HepG2 (cell line): ENCODE measurements at places on chromosomes 16 and 17.
A peak's percentile ranks its signal among the peaks of the same experiment; 100 is the strongest.

- DNase-seq: no peak
Observed at GRCh38 chr17:72064606-72065193, 56.1 kb upstream of the SOX9 start.

- no peak for DNase-seq
Observed at GRCh38 chr17:59292174-59292523, 39.3 kb upstream of the YPEL2 start.

DNA sequence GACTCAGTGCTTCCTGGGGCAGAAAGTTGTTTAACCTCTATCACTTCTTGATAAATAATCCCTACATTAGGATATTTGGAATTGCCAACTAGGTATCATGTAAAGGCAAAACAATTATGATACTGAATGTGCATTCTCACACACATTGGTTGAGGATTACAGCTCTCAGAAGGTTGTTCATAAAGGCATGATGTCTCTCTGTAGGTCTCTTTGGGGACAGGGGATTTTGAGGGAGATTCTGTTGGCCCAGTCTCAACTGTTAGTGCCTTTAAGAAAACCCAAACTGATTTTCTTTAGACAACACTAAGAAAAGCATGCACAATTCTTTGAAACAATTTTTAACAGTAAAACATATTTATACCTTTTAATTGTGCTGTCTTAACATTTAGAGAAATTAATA, 56.5 kb downstream of the GNAO1 start:
- DNase-seq: no peak

DNA sequence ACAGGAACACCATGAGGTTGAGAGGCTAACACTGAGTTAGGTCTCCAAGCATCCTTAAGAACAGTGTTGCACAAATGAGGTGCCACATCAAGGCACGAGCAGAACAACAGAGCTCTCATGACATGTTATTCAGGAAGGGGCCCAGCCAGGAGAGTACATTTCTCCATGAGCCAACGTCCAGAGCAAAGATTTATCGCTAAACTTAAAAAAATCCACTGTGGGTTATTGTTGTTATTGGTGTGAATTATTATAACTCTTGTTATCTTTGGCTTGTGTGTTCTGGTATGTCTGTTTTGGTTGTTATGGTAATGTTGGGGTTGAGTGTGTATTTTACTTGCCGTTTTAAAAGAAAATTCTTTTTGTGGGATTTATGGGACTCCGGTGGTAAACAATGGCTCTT, 68.9 kb upstream of the MSI2 start:
- DNase-seq: no peak

- DNase-seq: peak; percentile 69
Observed at GRCh38 chr16:86100205-86101136, 201.5 kb downstream of the IRF8 start.

DNA sequence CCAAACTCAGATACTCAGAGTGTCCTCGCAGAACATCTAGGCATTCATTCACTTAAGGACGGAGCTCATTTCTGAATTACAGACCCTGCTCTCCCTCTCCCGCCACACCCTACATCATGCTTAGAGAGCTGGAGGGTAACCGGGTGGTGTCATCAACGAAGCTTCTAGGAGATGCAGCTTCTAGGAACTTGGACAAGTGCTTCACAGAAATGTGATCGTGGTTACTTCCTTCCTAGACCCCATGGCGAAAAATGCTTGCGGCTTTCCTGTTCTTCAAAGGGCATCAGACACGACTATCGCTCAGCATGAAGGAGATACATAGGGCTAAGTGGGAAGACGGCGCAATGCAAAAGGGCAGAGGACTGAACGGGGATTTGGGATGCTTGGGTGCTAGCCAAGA, 126.8 kb downstream of the ZFHX3 start:
- no peak for DNase-seq

GRCh38 chr16:79250502-79251098, 349.9 kb downstream of the MAF start:
- DNase-seq: no peak

- peak; percentile 48 for DNase-seq
Observed at GRCh38 chr16:12089492-12090150, 113.1 kb downstream of the SNX29 start.

DNA sequence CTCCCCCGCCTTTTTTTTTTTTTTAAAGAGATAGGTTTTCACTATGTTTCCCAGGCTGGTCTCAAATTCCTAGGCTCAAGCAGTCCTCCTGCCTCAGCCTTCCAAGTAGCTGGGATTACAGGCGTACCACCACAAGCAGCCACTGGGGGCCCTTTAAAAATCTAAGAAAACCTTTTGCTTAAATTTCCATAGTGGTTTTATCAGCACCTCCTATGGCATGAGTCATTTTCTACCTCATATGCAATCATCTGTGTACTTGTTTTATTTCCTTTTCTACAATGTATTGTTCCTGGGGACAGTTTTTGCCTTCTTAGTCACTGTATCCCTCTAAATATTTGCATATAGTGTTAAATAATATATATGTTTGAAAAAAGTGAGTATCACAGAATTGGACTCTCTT, 29.2 kb downstream of the GNA13 start:
- peak; percentile 15 for DNase-seq

GRCh38 chr16:66510298-66510697, 39.6 kb downstream of the TK2 start:
- DNase-seq: no peak

GRCh38 chr17:9331279-9332131, 244.1 kb downstream of the STX8 start:
- DNase-seq: no peak

- DNase-seq: no peak
Observed at GRCh38 chr17:75806822-75807500, 22.4 kb downstream of the UNK start.

DNA sequence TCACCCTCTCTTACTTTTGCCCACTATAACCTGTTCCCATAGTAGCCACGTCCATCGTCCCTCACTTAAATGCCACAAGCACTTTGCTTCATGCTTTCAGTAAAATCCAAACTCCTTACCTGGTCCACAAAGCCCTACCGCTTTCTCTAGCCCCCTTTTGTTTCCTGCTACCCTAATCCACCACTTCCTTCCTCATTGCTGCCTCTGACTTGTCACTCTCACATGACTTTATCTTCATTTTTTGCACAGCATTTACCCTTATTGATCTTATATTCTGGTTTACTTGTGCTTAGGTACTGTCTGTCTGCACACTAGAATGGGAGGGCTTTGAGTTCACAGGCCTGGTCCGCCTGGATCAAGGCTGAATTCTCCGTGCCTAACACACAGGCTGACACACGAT, 340.0 kb downstream of the XYLT1 start:
- DNase-seq: no peak

DNA sequence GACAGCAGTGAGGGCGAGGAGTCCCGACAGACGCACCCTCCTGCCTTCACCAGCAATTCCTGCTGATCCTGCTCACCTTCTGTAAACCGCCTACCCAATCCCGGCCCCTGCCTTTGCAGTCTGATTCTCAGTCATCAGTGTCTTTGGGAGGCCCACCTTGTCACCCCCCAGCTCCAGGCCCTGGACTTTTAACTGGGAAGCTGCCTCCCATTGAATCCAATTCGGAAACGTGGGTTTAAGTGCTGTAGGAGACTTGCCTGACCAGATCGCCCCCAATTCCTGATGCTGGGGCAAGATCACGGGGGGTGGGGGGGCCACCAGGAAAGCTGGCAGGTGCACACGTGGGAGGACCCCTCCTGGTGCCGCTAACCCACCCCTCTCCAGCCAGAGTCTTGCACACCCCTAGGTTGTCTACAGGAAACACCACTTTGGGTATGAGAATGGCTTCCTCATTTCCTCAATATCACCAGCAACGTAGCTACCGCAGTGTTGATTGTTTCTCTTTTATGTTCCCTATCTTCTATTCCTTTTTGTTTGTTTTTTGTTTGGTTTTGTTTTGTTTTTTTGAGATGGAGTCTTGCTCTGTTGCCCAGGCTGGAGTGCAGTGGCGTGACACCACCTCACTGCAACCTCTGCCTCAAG, 46.6 kb upstream of the CMIP start:
- DNase-seq: no peak

DNA sequence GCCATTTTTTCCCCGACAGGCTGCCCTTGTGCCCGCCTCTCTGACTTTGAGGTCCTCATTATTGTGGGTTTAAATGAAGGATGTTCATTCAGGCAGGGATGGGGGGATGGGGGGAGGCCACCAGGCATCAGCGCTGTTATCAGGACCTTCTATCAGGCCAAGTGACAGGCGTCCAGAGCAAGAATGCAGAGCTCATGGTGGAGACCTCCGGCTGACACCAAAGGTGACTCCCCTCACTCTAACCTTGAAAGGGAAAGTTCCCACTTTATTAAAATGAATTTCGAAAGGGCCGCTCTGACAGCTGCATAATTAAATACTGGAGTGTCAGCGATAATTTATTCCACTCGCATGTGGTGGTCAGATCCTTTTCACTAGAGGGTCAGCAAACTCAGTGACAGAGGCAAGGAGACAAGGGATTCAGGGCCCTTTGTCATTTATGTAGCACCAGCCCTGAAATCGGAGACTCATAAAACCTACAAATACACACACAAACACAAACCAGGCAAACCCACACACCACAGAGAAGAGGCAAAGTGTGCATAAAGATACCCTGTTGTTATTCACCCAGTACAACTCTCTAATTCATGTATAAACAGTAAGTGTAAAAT, 436.0 kb downstream of the MAF start:
- DNase-seq: no peak

DNA sequence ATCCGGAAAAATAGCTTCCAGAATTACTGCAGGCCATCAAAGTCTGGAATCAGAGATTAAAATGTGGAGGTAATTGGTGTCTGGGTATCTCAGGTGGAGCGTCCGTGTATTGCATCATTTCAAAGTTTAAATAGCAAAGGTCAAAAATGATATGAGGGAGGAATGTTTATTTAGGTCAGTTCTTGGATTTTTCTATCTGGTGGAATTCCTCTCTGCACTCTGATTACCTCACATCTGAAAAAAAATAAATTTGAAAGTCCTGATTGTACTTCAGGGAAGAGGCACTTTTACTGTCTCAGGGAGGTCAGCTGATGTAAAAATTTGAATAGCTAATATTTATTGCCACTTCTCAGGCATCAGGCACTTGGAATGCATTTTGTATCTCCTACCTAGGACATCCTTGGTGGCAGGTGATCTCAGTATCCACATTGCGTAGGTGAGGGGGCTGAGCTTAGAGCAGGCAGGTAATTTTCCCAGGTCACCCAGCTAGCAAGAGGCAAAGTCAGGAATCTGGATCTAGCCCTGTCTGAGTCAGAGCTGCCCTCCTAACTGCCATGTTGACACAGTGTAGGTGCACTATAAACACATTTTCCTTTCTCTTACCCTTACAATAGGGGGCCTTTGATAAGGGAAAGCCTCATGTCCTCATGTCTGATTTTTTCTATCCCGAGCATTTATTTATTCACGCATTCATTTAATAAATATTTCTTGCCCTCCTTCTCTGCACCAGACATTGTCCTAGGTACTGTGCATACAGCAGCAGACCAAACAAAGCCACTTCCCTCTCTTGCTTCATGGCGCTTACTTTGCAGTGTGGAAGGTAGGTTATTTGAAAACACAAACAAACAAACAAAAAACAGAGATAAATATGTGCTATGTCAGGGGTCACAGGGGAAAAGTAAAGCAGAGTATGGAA, 454.3 kb downstream of the HAPSTR1 start:
- DNase-seq: peak; percentile 75

DNA sequence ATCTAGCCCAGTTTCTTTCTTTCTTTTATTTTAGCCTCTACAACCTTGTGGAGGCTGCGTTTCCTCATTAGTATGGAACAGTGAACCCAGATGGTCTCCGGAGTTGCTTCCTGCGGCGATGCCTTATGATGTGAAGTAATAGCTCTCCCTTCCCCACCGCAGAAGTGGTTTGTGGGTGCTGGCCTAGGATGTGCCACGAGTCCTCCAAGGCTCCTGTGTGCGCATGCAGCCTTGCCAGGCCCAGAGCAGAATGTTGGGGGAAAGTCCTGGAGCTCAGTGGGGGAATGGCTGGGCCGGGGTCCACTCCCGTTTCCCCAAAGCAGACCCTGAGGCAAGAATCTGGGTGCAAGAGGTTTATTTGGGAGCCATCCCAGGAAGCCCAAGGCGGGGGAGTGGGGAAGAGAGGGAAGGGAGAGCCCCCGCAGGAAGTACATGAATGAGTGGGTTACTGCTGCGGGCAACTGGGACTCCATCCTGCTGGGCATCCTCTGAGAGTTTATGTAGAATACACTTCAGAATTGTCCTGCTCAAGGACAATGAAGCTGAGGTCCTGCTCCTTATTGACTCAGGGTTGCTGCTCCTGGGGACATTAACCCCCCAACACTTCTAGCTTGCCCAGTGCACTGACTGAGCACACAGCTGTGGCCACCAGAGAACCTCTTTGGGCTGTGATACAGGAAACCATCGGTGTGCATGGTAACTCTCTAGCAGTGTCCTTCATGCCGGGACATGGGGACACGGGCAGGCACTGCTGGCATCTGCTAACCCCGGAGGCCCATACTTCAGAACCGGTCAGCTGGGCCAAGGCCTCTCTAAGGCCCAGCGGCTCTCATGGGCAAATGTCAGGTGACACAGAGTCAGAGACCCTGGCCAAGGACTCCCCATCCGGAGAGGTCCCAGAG, 3.7 kb upstream of the HCRT start:
- DNase-seq: no peak

DNA sequence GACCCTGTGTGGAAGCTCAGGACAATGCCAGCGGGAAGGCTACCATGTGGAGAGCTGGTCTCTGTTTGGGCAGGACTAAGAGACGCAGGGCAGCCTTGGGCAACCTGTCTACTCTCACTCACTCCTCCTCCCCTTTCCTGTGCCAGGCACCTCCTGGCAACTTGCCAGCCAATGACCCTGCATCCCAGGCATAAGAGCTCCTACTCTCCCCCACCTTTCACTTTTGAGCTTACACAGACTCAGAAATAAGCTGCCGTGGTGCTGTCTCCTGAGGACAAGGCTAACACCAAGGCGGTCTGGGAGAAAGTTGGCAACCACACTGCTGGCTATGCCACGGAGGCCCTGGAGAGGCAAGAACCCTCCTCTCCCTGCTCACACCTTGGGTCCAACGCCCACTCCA, 2.6 kb downstream of the HBM start:
- no peak for DNase-seq

DNA sequence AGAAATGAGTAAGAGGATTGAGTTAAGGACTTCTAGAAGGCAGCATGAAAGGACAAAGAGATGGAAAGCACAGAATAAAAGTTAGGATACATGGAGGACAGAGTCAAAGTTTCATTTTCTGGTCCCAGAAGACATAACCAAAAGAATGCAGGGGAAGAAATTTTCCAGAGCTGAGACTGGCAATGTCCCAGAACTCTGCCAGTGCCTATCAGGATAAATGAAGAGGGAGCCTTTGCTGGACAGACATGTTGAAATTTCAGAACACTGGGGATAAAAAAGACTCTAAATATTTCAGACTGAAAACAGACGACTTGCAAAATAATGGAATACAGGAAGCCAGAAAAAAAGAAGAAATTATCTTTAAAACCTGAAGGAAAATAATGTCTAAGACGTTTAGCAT, 55.7 kb downstream of the NT5M start:
- no peak for DNase-seq
